Stimulated activated CD4-positive, alpha-beta T cell treated with anti-CD3 and anti-CD28 coated beads, Interleukin-15, amount 100 ng/mL, for 24 hours (primary cell): ENCODE measurements at places on chromosomes 6 and 20.

DNA sequence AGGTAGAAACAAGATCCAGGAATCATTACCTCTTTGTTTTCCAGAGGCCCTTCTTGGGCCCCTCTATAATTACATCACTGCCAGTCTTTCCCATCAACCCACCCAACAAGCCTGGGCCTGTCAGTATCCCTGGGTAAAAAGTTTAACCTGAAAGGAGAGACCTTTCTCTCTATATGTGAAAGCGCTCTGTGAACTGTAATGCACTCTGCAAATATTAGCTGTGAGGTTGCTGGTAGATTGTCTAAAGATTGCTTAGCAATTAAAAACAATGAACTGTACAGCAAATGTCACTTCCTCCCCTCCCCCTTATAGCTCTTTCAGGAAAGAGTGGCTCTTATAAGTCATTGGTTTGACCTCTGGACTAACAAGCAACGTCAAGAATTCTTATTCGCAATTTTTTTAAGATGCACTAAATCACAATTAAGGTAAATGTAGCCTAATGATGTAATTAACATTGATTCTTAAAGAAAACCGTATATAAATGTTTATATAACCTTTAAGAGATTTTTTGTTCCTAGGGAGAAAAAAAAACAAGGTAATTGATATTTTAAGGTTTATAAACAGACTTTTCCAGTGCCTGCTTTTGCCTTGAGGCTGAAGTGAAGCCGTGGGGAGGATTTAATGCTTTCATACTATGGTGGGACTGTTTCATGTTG is 18.4 kb downstream of the ECT2L start:
- DNase-seq = no peak

DNA sequence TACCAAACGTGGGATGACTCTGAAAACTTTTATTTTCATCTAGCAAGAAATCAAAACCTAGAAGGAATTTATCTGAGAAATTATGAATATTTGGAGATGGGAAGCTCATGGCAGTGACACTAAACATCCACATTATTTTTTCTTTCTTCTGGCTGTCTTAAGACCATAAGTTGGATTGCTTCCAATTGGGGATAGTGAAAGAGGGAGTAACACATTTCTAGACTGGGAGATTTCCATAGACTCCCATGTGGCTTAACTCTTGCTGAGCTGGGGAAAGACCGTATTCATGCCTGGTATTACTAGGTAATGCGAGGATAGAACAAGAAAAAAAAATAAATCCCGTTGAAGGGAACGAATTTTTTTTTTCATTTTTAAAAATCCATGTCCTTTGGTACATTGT is 120.0 kb downstream of the UTRN start:
- no peak for DNase-seq

GRCh38 chr6:137811916-137812553 is 55.0 kb upstream of the TNFAIP3 start:
- no peak for DNase-seq

GRCh38 chr6:24287239-24287638 is 70.6 kb downstream of the DCDC2 start:
- no peak for DNase-seq

DNA sequence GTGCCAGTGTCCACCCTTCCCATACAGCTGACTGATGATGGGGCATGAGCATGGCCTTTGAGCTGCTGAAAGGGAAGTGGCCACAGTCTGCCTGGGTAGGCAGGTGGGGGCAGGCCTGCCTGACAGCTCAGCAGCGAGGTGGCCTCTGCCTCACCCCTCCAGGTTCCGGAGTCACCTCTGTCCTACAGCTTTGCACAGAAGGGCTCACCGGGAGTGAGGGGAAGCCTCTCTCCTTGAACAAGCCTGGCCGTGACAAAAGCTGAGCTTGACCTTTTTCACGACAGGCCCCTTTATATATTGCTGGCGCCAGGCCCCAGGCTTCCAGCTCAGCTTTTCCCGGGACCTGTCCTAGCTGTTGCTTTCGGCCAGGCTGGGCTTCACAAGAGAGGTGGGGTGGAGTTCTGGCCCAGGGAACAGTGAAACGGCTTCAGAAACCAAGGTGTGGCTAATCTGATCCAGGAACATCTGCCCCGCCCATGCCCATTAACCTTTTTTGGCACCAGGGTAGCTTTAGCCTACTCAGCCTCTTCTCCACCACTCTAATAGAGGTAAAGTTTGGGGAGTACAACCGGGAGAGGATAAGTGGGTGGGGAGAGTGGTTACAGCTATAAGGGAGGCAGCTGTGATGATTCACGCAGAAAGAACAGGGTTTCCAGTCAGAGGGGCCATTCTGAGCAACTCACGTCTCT is 42.9 kb downstream of the C6orf132 start:
- peak; percentile 56 for DNase-seq

DNA sequence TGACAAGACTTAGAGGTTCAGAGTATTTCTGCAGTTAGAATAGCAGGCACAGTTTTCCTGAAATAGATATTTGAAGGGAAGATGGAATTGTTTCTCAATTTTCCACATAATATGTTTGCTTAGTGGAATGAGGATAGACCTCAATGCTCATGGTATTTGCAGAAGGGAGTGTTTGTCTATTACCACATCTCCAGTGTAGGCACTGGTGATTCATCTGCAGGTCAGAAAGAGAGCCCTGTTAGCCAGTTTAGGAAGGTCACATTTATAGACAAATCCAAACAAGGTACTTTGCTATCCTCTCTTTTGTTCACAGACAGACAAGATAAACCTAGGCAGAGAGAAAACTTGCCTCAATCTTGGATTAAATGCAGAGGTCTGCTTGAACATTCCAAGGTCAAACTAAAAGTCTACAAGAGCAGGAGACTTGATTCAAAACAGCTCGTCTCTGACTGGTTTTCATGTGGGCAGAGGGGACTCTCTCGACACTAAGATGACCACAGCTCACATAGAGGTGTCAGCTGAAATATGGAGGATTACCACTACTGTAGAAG is 22.8 kb downstream of the ISM1 start:
- no peak for DNase-seq

GRCh38 chr6:40728643-40729042 is 141.5 kb upstream of the LRFN2 start:
- DNase-seq = no peak

- no peak for DNase-seq
Measured at GRCh38 chr6:69284176-69284730, 512.6 kb downstream of the LMBRD1 start.

GRCh38 chr6:63816982-63817436 is 181.4 kb downstream of the PHF3 start:
- no peak for DNase-seq

- DNase-seq = no peak
Measured at GRCh38 chr20:48773837-48774418, 53.9 kb downstream of the PREX1 start.

DNA sequence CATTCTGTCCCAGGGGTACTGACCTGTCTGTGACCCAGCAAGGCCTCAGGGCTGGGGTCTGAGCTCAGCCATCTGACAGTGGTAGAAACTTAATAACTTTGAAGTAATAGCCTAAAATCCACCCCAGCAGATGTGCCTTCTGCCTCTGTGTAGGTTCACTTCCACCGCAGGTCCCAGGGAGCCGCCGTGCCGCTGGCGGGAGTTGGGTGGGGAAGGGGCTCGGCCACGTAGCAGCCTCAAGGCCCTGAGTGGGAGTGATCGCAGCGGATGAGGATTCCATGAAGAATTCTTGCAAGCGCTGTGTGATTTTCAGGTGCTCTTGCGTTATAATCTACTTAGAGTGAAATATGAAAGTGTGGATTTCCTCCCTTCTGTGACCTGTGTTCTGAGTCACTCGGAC is 163.7 kb downstream of the DTNBP1 start:
- no peak for DNase-seq

- DNase-seq = no peak
Measured at GRCh38 chr20:50514750-50515149, 4.6 kb downstream of the PTPN1 start.

DNA sequence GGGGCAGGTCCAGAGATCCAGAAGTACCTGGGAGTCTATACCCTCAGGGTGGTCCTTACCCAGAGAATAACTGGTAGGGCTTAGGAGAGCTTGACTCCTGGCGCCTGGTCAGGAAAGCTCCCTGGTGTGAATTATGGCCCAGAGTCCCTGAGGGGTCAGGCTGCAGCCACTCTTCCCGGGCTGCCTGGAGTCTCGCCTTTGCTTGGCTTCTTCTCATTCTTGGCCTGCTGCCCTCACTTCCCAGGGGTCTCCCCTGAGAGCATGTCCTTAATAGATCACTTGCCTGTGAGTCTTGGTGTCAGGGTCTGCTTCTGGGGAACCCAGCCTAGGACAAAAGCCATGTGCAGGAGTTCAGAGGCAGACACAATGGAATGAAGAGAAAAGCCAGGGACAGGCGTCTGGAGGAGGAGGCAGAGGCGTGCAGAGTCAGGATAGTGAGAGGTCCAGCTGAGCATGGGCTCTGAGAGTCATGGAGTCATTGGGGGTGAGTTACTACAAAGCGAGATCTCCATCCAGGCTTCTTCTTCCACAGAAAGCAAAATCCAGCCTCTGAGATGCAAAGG is 212.3 kb downstream of the TFAP2C start:
- no peak for DNase-seq
